ENCODE measurements at places on chromosomes 3 and 15.

DNA sequence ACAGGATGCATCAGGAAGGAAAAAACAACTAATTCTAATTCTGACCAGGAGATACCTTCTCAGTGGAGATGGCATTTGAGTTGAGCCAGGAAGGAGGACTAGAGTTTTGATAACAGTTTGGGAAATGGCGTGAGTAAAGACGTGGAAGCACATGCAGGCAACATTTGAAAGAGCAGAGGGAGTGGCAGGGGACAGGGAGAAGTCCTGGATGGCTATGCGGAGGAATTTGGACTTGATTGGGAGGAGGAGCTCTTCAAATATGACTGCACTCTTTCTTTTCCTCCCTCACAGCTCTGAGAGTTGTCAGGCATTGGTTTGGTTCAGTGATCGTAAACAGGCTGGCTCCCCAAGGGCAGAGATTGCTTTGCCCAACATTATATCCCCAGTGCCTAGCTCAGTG lies 84.0 kb upstream of the LIMD1 start:
- DNase-seq = no peak

DNA sequence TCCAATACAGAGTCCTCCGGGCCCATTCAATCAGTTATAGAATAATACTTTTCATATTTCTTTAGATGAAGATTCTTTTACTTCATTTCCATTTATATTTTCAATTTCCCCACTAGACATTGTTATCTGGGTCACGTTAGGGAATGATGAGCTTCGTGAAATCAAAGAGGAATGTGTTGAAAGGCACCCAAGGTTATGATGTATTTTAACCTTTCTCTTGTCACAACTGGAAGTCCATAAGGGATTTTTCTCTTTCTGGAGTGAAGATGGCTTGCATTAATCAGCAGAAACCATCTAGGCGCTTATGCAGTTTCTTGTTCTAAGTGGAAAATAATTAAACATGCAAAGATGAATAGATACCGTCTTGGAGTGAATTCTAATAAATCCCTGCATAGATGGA lies 180.5 kb downstream of the FEZF2 start:
- DNase-seq = no peak

- DNase-seq = peak; percentile 27
Observed at GRCh38 chr3:182309120-182309519, 484.2 kb upstream of the ATP11B start.

DNA sequence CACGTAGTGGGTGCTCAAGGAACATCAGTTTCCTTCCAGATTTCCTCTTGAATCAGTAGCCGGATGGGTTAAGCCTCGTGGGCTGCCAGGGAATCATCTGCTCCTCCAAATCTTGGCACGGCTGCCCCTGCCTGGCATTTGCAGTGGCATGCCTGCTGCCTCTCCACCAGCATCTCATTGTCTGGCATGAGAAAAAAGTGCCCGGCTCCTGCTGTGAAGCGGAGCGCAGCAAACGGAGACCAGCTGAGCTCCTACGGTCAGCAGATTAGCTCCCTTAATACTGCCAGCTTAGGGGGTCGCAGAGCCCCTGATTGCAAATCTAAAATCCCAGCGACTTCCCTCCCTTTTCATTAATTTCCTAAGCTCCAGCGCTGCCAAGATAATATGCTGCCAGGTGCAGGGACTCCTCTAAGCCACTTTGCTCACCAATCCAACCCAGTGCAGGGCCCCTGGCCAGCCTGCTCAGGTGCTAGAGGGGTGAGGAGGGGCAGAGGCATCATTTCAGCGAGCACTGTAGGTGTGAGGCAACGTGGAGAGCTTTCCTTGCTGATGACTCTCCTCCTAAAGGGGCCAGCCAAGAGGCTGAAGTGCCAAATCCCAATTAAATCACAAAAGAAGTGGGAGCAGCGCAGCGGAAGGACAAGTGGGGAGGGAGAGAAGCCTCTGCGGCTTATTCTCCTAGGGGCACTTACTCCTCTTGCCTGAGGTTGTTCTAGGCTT lies 49.6 kb upstream of the ST8SIA2 start:
- DNase-seq = no peak

DNA sequence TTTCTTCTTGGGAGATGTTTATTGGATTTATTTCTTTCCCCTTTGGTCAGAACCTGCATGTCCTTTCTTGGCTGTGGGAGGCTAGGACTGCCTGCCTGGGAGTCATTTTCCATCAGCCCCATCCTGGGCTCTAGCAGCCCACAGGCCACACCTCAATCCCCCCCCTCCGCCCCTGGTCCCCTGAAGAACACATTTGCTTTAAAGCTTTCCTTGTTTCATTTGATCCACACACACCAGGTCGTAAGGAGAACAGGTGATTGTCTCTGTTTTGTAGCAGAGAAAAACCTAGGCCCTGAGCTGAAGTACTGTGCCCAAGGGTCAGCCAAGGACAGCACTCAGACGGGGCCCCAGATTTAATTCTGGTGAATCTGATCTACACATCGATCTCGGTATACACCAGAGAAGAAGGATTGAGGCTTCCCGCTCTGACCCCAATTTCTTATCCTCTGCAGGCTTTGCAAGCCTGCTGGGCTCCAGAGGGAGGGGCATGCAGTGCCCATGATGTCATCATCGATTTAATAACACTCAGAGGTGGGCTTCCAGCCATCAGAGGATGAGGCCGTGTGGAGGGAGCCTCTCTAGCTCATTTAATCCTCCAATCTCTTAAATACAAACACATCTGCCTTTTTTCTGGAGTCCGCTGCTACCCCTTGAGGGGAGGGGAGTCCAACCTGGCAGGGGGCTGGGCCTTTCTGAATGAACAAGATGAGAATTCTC lies 1.7 kb upstream of the CLN6 start:
- DNase-seq = no peak

DNA sequence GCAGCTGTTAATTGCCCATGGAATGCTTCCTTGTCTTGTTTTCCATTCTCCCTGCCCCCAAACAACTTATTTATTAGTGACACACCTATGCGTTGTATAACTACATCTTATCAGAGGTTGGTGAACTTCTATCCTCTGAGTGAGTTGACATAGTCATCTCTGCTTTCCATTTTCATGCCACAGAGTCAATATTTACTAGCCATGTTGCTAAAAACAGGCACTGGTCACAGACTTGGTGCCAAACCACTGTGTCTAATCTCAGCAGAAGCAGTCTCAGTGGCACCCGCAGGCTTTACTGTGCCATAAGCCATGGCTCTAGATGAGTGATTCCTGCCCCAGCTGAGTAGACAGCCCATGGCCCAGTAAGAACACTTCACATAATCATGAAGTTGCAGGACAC lies 26.5 kb downstream of the DAPK2 start:
- no peak for DNase-seq

DNA sequence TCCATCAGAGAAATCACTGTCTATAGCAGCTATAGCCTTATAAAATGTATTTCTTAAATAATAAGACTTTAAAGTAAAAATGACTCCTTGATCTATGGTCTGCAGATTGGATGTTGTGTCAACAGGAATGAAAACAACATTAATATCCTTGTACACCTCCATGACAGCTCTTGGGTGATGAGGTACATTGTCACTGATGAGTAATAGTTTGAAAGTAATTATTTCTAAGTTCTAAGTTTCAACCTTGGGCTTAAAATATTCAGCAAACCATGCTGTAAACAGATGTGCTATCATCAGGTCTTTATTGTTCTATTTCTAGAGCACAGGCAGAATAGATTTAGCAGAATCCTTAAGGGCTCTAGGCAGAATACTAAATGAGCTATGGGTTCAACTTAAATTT lies 568.2 kb upstream of the BCHE start:
- no peak for DNase-seq

DNA sequence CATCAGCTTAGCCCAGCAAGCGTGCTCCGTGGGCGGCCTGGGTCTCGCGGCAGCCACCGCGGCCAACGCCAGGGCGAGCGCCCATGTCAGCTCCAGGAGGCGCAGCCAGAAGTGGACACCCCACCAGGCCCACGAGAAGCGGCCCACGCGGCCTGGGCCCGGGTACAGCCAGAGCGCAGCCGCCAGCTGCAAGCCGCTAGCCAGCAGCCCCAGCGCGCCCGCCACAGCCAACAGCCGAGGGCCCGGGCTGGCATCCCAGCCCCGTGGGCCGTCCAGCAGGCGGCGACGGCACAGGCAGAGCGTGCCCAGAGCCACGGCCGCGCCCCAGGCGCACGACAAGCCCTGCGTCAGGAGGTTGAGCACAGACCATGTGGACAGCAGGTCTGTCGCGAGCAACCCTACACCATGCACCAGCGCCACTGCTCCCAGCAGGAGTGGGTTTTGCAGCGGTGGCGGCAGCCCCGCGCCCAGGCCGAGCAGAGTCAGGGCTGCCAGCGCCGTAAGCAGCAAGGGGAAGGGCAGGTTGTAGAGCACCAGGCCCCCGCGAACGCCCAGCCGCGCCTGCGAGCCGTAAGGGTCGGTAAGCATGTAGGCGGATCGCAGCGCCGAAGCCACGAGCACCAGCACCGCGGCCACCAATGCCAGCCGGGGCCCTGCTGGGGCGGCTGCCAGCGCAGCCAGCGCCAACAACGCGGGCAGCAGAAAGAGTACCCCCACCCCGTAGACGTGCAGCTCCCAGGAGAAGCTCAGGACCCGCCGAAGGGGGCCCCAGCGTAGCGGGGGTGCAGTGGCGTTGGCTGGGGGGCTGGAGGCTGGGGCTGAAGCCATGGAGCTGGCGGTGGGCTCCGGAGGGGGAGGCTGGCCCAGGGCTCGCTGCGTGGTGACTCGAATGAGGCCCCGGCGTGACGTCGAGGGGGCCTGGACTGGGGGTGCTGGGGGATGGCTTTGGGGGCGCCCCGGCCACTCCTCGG lies 4.9 kb downstream of the PRRT3 start:
- DNase-seq = peak; percentile 36

Data from NCI-H146 (cell line).